ENCODE measurements at places on chromosomes 7 and 10.

DNA sequence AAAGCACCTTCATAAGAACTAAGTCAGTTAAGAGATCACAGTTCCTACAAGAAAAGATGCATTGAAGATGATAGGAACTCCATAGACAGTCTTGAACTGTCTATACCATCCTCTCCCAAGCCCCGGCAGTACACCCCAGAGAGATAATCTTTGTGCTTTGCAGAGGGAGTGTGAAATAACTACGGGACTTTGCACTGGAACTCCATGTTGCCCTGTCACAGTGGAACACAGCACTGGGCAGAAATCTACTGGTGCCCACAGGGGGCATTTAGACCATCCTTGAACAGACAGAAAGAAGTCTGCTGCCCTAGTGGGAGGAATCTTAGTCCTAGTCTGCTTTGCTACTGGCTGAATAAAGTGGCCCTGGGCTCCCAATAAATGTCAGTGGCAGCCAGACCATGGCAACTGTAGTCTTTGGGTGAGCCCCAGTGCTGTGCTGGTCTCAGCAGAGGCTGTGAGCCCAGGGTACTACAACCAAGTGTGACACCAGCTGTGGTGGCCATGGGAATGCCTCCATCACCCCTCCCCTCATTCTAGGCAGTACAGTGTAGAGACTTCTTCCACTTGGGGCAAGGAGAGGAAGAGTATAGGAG lies 107.7 kb upstream of the TMEM168 start:
- no peak for DNase-seq

- no peak for DNase-seq
These were observed 32.3 kb downstream of the CHAT start for GRCh38 chr10:49645871-49646870.

- DNase-seq, result no peak
These were observed 5.4 kb upstream of the GRM8 start for GRCh38 chr7:127258111-127258510.

DNA sequence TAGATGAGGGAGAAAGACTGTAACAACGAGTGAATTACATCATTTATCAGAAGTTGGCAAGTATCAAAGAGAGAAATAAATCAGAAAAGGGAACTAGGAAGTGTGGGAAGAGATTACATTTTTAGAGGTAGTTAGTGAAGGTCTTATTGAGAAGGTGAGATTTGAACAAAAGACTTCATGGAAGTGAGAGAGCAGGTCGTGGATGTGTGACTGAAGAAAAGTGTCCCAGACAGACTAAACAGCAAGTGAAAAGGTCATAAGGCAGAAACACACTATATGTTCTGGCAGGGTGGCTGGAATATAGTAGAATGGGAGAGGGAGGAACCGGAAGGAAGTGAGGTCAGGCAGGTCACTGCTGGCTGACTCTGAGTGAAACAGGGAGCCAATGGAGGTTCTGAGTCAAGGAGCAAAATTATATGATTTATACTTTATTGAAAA lies 35.7 kb upstream of the RHOBTB1 start:
- no peak for DNase-seq

GRCh38 chr10:5666841-5667630 lies 641 bp upstream of the ASB13 start:
- no peak for DNase-seq

DNA sequence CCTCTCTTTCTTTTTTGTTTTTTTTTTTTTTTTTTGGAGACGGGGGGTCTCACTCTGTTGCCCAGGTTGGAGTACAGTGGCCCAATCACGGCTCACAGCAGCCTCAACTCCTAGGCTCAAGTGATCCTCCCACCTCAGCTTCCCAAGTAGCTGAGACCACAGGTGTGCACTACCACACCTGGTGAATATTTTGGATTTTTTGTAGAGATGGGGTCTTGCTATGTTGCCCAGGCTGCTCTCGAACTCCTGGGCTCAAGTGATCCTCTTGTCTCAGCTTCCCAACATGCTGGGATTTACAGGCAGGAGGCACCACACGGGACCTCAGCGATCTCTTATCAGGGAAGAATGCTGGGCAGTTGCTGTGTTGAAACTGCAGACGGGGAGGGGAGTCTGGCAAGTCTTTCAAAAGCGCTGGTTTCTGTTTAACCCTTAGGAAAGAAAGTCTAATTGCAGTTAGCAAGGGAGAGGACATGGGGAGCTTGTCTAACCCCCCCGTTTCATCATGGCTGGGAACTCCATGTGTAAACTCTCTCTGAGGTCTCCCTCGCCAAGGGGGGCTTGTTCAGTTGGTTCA lies 39.6 kb upstream of the LMTK2 start:
- DNase-seq, result no peak
